ENCODE measurements at places on chromosomes 1 and 21. TPM values are rescaled to one million over a fixed set of nuclear protein-coding genes. Genes with fewer than 3 reads are reported as not detected.
A peak's percentile ranks its signal among the peaks of the same experiment; 100 is the strongest.

The PLA2G2D gene
- polyA plus RNA-seq: not detected

- DNase-seq: no peak
These were observed 10.2 kb downstream of the TRAF3IP3 start for GRCh38 chr1:209766051-209766450.

- DNase-seq: no peak
These were observed 59.4 kb upstream of the SERBP1 start for GRCh38 chr1:67489643-67490042.

GRCh38 chr1:214425101-214425500 lies 126.3 kb downstream of the PTPN14 start:
- DNase-seq: no peak

DNA sequence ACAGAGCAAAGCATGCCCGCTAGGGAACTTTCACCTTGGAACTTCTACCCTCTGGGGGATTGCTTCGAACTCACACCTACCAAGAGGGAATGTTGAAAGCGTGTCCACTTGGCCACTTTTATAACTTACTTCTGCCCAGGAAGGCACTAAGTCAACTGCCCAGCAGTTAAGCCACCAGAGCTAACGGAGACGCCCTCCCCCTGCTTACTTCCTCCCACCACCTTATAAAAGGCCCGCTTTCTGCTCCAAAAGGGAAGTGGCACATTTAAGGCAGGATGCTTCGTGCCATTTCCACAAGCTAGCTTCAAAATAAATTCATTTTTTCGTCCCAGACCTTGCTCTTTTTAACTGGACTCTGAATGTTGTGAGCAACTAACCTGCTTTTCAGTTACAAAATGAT lies 3.2 kb upstream of the AK2 start:
- DNase-seq: no peak

DNA sequence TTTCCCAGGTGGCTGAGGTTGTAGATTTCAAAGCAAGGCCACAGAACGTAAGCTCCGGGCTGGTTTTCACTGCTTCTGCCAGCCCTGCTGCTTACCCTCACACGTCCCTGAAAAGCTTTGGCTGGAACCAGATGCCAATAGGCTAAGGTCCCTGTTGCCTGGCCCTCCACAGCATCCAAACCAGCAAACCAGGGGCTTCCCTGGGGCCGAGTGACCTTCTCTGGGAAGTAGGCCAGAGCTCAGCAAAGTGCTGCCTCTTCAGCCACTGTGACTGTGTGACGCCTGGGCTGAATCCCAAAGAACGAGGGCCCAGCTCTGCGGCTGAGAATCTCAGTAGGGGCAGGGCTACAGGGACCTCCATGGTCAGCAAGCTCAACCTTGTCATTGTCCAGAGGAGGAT lies 28.9 kb upstream of the RBM15 start:
- DNase-seq: peak; percentile 65

GRCh38 chr1:30295674-30296073 lies 427.7 kb downstream of the MATN1 start:
- DNase-seq: peak; percentile 1

DNA sequence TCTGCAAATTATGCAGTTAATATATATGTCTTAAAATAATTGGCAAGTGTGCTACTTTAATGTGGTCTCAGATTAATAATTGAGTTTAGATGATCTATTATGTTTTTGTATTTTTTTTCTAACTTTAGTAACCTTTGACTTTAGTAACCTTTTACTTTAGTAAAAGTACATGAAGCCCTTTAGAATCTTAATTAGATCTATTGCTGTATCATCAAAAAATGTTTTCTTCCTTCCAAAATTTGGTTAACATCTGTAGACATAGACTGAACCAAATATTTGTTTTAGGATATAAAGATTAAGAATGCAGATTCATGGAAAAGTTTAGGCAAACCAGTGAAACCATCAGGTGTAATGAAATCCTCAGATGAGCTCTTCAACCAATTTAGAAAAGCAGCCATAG lies 25.7 kb upstream of the EPHX4 start:
- no peak for DNase-seq

DNA sequence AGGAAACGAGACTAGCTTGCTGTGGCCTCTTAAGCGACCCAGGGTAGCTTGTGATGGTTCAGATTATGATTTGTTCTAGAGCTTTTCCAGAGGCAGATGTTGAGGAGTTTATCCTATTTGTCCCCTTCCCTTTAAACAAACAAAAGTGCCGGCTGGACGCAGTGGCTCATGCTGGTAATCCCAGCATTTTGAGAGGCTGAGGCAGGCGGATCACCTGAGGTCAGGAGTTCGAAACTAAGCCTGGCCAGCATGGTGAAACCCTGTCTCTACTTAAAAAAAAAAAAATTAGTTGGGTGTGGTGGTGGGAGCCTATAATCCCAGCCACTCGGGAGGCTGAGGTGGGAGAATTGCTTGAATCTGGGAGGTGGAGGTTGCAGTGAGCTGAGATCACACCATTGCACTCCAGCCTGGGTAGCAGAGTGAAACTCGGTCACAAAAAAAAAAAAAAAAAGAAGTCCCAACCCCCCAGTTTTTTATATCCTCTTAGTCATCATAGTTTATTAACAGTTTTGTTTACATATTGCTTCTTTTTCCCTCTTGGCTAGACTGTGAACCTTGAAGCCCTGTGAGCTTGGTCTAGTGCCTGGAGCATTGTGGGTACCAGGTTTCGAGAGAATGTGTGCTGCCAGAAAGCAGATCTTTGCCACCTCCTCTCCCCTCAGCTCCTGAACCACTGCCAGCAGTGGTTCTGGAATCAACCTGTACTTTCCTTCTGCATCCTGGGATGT lies 29.8 kb downstream of the MAPKAPK2 start:
- DNase-seq: no peak

The LCE6A gene
- not detected for polyA plus RNA-seq

DNA sequence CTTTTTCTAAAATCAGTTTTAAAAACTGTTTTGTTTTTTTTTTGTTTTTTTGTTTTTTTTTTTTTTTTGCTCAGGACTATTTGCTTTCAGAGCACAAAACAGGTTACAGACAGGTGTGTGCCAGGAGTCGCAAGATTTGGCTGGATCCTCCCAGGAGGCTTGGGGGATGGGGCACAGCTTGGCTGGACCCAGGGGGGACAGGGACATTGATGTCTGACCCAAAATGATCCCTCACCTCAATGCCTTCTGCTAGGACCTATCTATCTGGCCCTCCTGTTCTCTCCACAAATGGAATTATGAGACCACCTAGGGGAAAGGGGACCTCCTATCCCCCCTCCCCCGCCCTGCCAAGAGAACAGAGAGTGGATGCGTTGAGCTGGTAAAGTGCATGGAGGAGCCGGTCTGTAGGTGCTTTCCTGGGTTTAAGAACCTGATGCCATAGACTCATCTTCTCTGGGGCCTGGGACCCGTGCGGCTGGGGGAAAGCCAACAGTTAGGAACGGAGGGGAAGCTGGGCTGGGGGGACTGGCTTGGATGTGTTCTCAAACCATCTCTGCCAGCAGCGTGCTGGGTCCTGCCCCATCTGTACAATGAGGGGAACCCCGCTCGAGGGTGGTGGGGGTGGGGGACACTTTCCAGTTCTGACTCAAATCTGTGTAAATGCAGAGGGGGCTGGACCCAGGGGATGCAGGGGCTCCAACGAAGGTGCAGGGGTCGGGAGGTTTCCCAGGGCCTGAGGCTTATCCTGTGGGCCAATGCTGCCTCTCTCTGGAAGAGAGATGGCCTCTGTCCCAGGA lies 28.9 kb downstream of the RUNX3 start:
- DNase-seq: no peak

The AMPD1 gene
- polyA plus RNA-seq: not detected

Data from heart left ventricle (tissue), 16 donors.